ENCODE measurements at places on chromosomes 5 and 9.

GRCh38 chr5:137575847-137576246 is 76.7 kb upstream of the SPOCK1 start:
- DNase-seq: no peak

- no peak for DNase-seq
Observed at GRCh38 chr5:120405923-120406322, 58.2 kb upstream of the PRR16 start.

- DNase-seq: no peak
Observed at GRCh38 chr5:72063219-72063819, 44.0 kb upstream of the MAP1B start.

DNA sequence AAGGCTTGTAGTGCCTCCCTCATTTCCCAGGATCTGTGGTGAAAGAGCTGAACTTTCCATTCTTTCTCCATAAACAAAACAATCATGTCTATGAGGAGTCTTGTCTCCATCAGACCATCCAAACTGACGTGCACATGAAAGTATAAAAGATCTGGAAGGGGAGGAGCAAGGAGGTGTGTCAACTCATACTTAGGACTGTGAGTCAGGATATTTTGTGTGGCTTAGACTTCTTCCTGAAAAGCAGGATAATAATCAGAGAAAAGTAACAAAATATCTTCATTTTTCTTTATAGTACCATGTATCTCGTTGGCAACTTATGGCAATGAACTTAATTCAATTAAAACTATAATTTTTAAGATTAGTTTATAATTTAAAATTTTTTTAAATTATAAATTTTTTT is 96.0 kb upstream of the PRRC1 start:
- no peak for DNase-seq
